ENCODE measurements at places on chromosomes 16 and 17.

DNA sequence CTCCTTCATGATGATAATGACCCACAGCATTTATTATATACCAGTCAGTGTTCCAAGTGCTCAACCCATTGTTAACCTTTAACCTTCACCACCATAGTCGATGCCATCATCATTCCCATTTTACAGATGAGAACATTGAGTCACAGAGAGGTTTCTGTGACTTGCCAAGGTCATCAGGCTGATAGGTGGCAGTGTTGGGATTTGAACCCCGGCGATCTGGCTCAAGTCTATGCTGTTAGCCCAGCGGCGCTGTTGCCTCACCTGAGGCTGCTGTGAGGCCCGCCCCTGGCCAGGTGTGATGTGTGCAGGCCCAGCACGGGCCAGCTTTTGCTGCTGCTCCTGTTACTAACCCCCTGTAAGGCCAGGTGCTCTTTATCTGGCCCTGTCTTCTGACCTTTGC is 101.2 kb downstream of the OR1D5 start:
- DNase-seq, result no peak

DNA sequence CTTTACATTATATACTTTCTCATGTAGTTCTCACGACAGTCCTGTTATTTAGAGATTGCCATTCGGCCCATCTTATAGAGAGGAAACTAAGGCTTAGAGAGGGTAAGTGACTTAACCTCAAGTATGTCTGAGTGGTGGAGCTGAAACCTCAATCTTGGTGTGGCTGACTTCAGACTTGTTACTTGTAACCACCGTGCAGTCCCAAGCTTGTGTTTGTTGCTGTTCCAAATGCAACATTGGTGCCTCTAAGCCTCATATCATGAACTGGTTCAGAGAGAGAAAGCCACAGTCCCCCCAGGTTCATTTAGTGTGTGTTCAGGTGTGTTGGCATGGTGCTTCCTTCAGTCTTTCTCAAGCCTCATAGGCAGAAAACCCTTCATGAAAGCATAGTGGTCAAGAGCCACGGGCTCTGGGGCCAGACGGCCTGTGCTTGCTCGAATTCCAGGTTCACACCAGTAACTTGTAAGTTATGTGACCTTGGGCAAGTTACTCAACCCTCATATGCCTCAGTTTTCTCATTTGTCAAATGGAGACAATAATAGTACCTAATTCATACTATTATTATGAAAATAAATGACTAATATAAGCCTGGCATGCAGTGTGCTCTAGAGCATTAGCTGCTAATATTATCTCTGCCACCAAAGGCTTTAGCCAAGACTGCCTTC is 39.9 kb downstream of the CDH1 start:
- DNase-seq, result no peak

DNA sequence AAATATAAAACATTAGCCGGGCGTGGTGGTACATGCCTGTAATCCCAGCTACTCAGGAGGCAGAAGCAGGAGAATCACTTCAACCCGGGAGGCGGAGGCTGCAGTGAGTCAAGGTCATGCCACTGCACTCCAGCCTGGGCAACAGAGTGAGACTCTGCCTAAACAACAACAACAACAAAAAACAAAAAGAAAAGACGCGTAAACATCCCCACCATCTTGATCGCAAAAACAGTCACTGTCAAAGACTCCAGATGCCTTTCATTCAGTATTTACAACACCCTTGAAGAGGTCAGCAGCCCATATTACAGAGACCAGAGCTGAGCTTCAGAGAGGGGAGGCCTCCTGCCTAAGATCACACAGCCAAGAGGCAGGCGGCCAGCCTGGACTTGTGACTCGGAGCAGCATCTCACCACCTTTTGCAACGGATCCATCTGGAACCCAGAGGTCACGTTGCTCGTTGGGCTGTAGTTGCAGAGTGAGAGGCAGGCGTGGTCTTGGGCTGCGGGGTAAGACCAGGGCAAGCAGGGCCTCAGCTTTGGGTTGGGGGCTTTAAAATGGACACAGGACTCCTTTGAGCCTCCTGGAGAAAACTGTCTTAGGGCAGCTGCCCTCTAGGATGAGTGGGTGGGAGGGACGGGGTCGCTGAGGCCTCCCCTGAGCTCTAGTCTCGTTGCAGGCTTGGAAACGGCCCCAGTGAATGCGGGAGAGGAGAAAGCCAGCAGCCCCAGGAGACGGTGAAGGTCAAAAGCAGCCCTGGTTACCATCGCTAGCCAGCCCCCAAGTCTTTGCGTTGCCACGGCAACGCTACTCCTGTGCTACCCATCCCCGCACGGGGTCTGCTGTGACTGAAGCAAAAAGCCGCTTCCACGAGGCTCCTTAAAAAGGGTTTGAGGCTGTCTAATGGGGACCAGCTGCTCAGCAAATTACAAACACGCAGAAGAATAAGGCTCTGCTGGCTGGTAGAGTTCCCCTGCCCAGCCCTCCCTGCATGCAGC is 26.1 kb downstream of the LGALS3BP start:
- DNase-seq, result no peak

DNA sequence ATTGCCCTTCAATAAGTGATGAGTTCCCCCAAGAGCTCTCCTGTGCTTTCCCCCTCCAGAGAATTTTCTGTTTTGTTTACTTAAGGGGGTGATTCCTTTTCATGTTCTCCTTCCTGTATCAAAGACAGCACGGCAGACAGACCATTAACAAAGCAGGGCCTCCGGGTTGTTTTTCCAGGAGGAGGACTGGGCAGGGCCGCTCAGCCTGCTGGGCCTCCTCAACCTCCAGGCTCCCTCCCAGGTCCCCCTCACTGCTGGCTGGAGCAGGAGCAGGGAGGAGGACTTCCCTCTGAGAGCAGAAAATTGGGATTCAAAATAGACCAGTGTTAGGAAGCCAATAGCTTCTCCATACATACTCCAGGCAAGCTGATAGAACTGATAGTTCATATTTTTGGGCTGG is 20.4 kb downstream of the SDK2 start:
- DNase-seq, result no peak

- no peak for DNase-seq
These were observed 87.3 kb downstream of the RPA1 start for GRCh38 chr17:1916963-1917715.
